CD8-positive, alpha-beta memory T cell (primary cell): ENCODE measurements at places on chromosomes 11 and 22.

DNA sequence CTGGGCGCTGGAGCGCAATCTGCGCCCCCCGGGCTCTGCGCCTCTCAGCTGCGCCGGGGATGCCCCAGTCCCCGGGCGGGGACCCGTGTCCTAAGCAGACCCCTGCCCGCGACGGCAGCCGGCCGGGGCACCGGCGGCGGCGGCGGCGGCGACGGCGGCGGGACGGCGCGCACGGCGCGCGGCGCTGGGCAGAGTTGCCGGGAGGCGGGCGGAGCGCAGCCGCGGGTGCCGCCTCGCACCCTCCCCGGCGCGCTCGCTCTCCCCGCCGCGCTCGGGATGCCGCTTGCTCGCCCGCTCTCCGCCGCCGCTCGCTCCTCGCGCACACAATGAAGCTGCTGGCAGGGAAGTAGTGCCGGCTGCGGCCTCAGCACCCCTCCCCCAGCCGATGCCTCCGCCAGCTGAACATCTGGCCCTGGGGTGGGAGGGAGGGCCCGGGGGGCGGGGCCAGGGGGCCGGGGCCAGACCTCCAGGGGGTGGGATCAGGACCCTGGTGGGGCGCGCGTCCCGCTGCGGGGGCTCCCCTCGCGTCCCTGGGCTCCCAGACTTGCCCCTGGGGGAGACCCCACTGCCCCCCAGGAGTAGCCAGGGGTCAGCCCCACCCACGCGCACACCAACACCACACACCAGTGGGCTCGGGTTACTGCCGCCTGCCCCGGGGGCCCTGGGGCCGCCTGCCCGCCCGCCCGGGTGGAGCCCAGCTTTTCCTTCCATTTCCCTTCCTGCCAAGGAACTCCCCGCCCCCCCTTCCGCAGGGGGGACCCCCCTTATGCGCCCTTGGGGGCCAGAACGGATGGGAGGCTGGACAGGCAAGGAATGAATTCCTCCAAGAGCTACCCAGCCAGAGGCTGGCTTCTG, at the start of gene RCOR2:
Gene RCOR2 (minus strand): TSS at position 328 of the 855 bp plus-strand sequence. CDS start 708 bp downstream, outside the sequence.
- DNase-seq: peak; percentile 33

DNA sequence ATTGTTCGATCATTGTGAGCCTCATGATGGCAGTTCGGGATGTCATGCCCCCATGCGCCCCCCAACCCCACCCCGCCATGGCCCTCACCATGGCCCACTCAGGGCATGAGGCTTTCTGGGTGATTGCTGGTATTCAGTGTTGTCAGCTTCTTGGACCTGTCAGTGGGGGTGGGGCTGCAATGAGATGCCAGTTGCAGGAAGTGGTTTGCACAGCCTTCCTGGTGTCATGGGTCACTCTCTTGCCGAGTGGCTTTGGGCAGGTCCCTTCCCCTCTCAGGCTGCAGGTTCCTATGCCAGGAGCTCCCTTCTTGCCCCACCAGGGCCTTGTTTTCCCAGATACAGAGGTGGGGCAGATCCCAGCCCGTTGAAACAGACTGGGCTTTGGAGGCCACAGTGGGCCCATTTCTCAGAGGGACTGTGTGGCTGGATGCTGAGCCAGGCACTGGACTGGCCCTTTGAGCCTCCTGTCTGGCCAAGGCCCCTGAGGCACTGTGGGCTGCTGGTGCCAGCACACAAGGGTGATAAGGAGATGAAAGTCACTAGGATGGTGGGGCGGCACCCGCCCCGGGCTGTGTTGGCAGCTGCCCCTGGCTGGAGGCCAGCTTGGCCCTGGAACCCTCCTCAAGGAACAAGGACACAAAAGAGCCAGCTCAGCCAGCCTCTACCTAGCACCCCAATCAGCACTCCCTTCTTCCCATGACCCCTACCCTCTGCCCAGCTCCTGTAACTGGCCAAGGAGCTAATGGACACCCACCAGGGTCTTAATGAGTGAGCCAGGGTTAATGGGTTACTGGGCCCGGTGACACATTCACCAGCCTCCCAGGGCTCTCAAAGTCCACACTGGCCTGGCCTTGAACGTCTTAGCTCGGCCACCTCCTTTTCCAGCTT, 1.5 kb upstream of the GGT1 start:
- no peak for DNase-seq

DNA sequence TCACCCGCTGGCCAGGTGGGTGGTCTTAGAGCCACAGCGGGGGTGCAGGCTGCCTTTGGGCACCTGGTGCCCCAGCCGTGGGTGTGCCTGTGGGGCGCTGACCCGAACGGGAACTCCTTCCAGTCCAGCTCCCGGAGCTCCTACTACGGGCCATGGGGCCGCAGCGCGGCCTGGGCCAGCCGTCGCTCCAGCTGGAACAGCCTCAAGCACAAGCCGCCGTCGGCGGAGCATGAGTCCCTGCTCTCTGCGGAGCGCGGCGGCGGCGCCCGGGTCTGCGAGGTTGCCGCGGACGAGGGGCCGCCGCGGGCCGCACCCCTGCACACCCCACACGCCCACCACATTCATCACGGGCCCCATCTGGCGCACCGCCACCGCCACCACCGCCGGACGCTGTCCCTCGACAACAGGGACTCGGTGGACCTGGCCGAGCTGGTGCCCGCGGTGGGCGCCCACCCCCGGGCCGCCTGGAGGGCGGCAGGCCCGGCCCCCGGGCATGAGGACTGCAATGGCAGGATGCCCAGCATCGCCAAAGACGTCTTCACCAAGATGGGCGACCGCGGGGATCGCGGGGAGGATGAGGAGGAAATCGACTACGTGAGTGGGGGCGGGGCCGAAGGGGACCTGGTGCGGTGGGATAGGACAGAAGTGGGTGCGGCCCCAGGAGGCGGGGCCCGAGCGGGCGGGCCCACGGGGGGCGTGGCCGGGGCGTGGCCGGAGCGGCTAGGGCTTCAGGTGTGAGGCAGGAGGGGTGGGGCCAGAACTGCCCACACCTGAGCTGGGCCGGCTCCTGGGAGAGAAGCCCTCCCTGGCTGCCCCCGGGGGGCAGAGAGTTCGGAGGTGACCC, 91.5 kb downstream of the CACNA1I start:
- peak; percentile 62 for DNase-seq

DNA sequence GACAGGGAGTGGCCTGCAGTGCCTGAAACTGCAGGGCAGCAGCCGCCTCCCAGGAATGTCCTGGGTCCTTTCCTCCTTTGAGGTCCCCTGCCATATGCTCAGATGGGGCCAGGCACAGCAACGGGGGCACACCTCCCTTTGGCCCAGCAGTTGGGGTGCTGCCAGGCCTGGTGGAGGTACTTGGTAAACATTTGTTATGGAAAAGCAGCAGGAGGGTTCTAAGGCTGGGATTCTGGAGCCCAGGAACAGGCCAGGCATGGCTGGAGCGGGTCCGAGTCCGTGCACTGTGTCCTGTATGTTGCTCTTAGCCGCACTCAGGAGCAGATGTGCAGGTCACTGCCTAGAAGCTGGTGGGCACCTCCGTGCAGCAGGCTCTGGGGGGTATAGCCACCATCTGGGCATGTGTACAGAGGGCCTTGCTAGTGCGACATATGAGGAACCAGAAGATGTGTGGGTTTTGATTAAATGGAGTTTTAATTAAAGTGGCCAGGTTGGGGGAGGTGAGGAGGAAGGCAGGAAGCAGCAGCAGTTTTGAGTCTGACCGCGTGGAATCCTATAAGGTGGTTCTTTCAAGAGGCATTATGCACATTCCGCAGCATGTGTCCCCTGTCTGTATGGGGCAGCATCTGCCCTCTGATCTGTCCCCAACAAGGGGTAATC, 1.5 kb downstream of the ADORA2A start:
- DNase-seq: no peak

DNA sequence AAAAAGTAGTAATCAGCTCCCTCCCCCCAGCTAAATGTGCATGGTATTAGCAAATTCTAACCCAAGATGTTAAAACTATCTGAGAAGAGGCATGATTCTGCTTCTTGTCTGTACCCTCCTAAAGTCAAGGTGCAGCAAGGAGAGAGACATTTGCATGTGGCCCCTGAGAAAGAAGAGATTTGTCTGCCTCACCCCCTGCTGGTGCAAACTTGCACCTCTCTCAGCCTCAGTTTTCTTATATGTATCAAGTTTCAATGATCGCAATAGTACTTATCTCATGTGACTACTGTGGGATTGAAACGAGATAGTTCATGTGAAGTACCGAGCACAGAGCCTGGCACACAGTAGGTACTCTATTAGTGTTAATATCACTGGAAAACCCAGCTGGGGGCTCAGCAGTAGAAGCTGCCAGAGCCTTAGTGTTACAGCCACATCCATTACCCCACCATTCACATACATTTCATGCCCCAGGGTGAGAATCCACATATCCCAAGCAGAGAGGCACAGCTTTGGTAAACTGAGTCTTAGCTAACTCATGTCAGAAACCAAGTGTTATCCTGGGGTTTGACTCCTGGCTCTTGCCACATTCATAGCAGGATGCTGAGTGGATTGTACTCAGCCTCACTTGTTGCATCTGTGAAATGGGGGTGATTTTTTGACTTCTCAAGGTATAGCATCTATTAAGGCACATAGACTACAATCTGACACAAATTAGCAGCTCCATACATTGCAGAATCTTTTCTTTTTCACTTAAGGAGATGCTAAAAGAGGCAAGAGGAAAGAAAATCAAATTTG, 24.9 kb downstream of the CD44 start:
- peak; percentile 62 for DNase-seq

DNA sequence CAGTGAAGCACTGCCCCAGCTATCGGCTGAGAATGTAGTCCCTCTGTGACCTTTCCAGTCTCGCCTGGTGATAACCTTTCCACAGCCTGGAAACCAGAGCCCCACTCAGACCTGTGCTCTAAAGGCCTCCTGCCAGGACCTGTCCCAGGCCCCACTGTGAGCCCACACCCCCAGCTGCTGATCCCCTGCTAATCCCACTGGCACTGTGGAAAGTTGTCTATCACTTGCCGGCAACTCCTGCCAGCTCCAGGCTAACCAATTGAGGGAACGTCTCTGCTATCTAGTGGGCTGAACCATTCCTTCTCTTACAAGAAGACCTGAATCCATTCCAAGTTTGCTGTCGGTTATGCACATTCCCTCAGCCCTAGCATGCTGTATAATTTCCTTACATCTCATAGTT, 328.2 kb downstream of the FAM181B start:
- DNase-seq: no peak

GRCh38 chr11:128532016-128532571, 55.3 kb downstream of the ETS1 start:
- DNase-seq: no peak

- DNase-seq: no peak
These were observed 13.4 kb downstream of the VWCE start for GRCh38 chr11:61281581-61282250.

DNA sequence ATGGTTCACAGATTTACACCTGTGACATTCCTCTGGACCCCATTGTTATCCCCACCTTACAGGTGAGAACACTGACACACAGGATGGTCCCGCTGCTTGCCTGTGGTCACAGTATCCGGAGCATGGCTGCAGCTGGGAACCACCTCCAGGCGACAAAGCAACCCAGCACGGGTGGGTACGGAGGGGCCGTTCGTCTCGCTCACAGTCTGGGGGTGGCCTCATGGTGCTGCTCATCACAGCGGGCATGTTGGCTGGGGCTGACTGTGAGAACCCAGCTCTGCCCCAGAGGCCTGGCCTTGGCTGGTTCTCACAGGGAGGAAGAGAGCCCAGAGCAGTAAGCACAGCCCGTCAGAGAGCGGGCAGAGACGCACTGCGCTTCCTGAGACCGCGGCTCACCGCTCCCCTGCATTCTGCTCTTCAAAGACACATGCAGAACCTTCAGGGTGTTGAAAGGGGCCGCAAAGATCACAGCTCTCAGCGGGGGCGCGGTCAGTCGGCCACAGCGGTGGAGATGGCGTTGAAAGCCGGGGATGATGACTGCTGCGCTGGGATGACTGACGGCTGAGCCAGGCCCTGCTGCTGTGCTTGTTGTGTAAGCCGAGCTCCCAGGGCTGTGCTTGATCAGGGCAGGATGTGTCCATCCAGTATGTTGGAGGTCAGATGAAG, 423.0 kb downstream of the BRD1 start:
- no peak for DNase-seq

GRCh38 chr22:30460147-30460546, 11.7 kb downstream of the SEC14L3 start:
- no peak for DNase-seq

DNA sequence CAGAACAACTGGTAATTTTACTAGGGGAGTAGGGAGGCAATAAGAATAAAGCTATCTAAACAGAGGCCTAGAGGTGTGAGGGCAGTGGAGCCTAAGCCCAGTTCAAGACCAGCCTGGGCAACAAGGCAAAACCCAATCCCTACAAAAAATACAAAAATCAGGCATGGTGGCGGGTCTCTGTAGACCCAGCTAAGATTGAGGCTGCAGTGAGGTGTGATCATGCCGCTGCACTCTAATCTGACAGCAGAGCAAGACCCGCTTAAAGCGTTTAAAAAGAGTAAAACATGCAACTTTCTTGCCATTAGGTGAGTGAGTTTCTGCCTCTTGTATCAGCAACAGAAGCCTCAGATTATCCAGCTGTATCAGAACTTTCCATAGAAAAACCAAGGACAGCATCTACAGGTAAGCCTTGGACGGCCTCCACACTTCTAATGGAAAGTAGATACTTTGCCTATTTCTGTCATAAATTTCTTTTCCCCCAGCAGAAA, 12.1 kb downstream of the TAF1D start:
- DNase-seq: no peak
